GM19239 (cell line): ENCODE measurements at places on chromosomes 5 and 9.

DNA sequence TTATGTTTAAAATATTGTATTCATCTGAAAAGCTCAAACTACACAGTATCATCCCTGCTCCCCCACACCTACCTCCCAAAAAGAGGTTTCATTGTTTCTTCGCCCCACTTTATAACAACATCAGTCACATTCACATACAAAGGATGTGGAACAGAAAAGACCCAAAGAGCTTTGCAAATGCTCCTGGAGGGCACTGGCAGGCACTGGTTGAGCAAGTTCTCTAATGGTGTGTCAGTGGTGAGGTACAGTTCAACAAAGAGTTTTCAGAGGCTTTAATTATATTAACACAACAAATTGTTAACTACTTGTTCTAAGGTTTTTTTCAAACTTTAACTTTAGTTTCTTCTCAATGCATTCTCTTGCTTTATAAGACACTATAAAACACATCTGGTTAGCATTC, 54.1 kb upstream of the ECM2 start:
- DNase-seq: no peak

DNA sequence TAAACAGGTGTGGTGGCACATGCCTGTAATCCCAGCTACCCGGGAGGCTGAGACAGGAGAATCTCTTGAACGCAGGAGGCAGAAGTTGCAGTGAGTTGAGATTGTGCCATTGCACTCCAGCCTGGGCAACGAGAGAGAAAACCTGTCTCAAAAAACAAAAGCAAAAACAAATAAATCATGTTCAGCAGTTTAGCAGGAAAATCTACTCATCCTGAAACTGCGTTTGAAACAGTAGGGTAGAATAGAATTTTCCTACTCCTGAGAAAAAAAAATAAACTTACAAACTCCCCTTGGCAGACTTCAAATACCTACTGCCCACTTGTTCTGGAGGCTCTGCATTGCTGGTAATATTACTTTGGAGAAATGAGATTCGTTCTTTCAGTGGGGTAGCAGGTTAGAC, 367.7 kb downstream of the GADD45G start:
- DNase-seq: no peak

DNA sequence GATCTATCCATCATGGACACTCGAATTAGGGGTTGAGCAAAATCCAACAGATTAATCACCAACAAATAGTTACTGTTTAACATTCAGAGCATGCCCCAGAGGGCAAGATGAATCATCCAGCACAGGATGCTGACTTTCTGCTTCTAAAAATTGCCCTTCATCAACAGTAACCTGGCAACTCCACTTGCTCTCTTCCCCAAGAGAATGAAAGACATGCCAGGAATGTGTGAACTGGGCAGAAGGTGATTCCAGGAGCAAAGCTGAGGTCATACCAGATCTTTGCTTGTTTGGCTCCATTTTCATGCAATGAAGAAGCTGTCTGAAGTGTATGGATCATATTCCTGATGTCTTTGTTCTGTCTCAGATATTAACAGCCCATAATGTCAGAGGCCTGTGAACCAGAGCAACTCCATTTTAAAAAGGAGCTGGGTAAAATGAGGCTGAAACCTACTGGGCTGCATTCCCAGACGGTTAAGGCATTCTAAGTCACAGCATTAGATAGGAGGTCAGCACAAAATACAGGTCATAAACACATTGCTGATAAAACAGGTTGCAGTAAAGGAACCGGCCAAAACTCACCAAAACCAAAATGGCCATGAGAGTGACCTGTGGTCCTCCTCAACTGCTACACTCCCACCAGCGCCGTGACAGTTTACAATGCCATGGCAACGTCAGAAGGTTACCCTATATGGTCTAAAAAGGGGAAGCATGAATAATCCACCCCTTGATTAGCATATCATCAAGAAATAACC, 2.5 kb upstream of the ZNF367 start:
- no peak for DNase-seq

DNA sequence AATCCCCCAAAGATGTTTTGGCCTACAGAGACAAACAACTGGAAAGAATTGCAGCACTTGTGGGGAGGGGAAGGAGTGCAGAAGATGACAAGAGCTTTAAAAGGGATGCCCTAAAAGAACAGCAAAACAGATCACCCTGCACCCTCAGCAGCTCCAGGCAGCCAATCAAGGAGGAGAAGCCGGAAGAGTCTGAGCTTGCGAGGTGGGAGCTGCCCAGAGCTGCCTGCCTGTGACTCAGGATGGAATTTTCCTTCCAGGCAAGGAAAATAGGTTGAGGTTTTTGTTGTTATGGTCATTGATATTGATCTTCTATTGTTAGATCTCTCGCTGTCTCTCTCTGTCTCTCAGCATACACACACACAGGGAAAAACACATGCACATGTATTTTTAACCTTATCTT, 70.3 kb upstream of the MAP1B start:
- no peak for DNase-seq

DNA sequence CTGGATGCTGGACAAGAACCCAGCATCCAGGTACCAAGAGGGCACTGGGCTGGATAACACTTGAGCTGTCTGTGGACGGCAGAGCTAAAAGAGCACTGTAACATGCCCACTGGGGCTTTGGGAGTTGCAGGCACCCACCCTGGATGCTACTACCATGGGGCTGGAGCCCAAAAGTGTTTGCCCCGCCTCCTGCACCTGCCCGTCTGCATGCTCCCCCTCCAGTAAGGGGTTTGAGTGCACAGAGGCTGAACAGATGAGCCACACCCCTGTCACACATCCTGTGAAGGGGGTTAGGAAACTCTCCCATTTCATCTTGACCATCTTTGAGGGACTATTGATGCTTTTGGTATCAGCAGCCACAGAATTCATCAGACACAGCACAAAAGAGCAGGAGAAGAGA, 69.0 kb downstream of the LIX1 start:
- no peak for DNase-seq
